ENCODE measurements at places on chromosomes 6 and 20.

DNA sequence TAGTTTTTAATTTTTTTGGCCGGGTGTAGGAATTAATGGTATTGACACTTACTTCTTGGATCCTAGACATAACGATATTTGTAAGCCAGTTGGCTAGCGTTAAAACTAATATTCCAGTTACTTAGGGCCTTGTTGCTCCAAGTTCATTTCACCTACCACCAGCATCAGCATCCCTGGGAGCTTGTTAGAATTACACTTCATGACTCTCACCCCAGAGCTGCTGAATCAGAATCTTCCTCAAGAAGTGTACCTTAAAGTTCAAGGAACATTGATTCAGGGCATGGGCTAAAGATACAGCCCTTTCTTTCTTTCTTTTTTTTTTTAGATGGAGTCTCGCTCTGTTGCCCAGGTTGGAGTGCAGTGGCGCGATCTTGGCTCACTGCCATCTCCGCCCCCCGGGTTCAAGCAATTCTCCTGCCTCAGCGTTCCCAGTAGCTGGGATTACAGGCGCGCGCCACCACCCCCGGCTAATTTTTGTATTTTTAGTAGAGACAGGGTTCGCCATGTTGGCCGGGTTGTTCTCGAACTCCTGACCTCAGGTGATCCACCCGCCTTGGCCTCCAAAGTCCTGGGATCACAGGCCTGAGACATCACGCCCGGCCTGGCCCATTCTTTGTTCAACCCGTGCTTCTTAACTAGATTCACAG, 1.1 kb downstream of the SLX4IP start:
- DNase-seq: no peak

DNA sequence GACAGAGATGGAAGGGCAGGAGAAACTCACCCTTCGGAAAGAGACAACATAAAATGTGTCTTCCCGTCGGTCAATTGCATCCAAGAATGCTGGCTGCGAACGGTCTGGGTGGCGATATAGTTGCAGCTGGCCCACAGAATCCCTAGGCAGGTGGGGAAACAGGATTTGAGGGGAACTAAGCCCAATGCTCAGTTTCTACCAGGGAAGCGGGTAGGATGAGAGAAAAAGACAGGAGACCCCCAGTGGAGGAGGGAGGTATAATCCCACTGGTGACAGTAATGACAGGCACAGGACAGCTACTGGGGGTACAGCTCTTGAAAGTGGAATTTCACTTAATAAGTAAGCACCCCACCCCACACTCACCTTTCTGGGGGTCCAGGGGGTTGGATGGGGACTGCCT, 7.5 kb upstream of the TNXB start:
- DNase-seq: no peak

GRCh38 chr20:57306747-57307146, 22.9 kb upstream of the SPO11 start:
- no peak for DNase-seq

- DNase-seq: no peak
Measured at GRCh38 chr20:38141889-38142494, 23.1 kb downstream of the TGM2 start.

GRCh38 chr20:47360297-47361056, 4.0 kb upstream of the ZMYND8 start:
- no peak for DNase-seq

DNA sequence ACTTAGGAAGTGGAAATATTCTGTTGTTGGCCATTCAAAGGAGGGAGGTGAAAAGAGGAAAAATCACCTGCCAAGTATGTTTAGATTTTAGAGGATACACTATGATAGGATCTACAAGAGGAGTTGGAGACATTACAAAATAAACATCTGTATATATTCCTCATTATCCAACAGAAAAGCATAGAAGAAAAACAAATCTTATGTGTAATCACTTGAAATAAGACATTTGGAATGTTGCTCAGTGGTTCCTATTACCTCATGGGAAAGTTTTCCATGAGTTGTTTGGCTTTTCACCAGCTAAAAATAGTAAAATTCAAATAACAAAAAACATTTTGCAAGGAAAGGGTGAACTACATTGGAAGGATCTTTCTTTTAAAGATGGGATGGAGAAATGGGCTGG, 76.7 kb upstream of the CARMIL1 start:
- no peak for DNase-seq

GRCh38 chr20:18032977-18033892, 24.5 kb downstream of the OVOL2 start:
- DNase-seq: no peak
